ENCODE measurements at places on chromosomes 3 and 15.

- no peak for DNase-seq
These were observed 200.2 kb upstream of the GOLGA6L4 start for GRCh38 chr15:84035399-84035766.

- DNase-seq = no peak
These were observed 45.5 kb downstream of the NBEAL2 start for GRCh38 chr3:47024932-47025331.

- no peak for DNase-seq
These were observed 567 bp downstream of the ADAMTS9 start for GRCh38 chr3:64687086-64687780.

GRCh38 chr15:41331833-41332193 is 578 bp downstream of the OIP5 start:
- DNase-seq = peak; percentile 5

- no peak for DNase-seq
These were observed 33.6 kb downstream of the BTD start for GRCh38 chr3:15635121-15635661.

DNA sequence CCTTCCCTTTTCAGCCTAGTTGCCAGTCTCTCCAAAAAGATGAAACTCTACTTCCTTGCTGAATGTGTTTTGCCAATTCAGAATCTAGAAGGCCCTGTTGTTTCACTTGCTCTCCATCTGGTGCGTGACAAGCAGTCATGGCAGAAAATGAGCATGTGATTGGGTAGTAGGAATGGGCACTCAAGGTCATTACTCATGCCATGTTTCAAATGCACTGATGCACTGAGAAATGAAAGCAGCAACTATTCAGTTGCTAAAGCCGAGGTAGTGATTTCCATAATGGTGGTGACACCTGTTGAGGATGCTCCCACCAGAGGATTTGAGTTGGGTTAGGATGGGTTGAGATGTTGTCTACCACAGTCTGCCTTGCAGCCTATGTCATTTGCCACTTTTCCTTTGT is 12.7 kb downstream of the ZBTB38 start:
- DNase-seq = no peak

GRCh38 chr3:49903451-49904424 is at the start of gene MST1R:
MST1R (minus strand) TSS chr3:49903873; CDS start chr3:49903609, 264 bp downstream.
- DNase-seq = no peak

DNA sequence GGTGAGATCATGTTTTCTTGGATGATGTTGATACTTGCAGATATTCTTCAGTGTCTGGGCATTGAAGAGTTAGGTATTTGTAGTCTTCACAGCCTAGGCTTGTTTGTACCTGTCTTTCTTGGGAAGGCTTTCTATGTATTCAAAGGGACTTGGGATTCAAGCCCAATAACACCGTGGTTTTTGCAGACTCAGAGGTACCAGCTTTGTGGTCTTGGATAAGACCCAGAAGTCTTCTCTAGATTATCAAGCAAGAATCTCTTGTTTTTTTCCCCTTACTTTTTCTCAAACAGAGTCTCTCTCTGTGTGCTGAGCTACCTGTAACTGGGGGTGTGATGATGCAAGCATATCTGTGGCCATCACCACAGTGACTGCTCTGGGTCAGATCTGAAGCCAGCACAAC is 42.7 kb upstream of the CCK start:
- DNase-seq = no peak

GRCh38 chr3:122623031-122623829 is 45.8 kb downstream of the PARP15 start:
- no peak for DNase-seq

GRCh38 chr3:144181062-144181461 is 209.4 kb downstream of the DIPK2A start:
- DNase-seq = no peak

- DNase-seq = no peak
These were observed 57.8 kb upstream of the FAM3D start for GRCh38 chr3:58724336-58724735.

- no peak for DNase-seq
These were observed 86.9 kb downstream of the CBLB start for GRCh38 chr3:105781871-105782270.

GRCh38 chr15:74548241-74548640 is 7.2 kb downstream of the ARID3B start:
- DNase-seq = no peak

GRCh38 chr3:8499181-8499611 is 2.4 kb upstream of the LMCD1 start:
- no peak for DNase-seq

DNA sequence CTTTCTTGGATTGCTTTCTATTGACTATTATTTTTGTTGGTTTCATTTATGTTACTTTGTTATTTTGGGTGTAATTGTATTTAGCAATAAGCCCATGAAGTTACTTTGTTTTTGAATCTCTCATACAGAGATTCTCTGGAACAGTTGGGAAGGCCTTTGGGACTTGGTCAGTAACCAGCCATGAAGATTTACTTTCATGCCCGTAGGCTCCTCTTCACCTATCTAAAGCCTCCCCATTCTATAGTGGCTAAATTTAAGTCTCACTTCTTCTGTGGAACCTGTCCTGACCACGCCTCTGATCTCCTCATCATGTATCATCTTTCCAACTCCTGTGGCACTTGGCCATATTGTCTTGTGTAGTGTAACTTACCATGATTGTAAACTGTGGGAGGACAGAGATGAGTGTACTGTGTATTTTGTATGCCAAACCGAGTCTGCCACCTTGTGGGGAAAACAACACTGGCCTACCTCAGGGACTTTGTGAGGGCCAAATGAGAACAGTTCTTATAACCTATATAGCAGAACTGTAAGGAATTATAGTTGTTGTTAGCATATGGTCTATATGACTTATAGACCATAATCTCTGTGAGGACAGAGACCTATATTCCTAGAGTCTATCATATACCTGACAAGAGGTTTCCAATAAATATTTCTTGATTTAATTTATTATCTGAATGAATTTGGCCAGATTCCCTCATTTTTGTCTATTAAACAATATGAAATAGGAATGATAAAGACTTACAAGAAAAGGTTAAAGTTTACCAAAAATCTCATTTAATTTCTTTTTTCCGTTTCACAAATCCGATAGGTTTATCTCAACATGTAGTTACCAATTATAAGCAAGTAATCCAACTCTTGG is 75.0 kb downstream of the STARD9 start:
- DNase-seq = peak; percentile 67

DNA sequence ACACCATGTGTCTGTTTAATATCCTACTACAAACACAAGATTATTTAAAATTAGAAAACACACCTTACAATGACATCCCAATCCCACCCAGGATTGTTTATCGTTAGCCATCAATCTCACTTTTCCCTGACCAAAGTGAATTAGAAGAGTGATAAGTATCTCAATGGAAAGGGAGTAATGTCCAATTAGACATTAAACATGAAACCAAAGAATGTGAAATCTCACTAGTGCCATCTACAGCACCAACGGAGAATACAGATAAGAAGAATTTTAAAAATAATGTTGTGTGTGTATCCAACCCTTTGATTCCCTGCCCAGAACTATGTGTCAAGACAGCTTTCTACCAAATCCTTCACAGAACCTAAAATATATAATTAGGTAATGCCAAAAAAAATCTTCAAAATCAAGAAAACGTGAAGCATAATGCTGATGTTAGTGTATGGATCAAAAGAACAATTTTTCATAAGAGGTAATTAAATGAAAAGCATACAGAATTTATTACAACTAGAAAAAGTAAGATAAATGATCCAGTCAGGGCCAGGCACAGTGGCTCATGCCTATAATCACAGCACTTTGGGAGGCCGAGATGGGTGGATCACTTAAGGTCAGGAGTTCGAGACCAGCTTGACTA is 64.2 kb downstream of the SCAPER start:
- DNase-seq = peak; percentile 11

DNA sequence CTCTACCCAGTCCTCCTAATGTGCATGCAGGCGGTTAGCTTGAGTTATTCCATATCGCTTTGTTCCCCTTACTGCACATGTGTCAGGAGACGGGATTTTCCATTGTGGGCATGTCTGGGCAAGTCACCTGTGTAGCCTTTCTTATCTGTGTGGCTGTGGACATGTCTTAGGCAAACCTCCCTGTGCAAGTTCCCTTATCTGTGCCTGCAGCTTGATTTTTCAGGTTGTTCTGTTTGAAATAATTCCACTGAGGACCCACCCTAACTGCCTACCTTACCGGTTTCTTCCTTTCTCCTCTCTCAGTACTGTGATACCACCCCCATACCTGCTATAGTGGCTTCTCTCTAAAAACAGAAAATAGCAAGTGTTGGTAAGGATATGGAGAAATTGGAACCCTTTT is 113.6 kb downstream of the NEO1 start:
- no peak for DNase-seq

GRCh38 chr3:38653685-38654537 is 4.4 kb upstream of the SCN5A start:
- DNase-seq = no peak

- DNase-seq = no peak
These were observed 151.1 kb downstream of the ROBO2 start for GRCh38 chr3:77191014-77191413.

GRCh38 chr3:114746502-114746901 is 400.6 kb downstream of the ZBTB20 start:
- DNase-seq = no peak

GRCh38 chr3:143753006-143753405 is 95.3 kb downstream of the SLC9A9 start:
- no peak for DNase-seq

- no peak for DNase-seq
These were observed 85.9 kb upstream of the PRR23E start for GRCh38 chr3:127107002-127107401.

DNA sequence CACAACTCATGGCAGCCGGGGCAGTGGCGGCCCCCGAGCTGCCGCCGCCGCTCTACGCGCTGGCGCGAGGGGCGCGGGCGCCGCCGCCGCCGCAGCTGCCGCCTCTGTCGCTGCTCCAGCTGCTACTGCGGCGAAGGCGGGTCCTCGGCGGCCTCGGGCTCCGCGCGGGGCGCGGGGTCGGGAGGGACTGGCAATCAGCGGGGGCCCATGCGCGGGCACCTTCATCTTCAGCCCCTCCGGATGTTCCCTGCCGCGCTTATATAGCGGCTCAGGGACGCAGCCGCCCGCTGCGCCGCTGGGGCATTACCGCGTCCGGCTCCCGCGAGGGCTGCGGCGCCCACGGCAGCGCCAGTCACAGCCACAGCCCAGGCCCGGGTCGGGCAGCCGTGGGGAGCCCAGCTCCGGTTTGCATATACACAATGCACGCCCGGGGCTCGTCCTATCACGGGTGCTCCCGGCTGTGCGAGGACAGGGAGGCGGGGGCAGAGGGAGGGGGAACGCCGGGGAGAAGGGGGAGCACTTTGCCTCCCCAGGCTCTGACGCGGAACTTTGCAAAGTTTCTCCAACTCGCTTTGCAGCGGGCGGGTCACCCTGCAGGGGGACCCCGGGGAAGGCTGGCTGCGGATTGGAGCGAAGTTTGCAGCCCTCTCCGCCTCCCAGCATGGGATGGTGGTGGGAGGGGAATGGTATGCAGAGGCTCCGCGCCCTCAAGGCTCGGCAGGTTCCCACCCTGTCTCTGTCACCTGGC is at the start of gene VGLL3:
VGLL3 (minus strand) TSS at position 416 of the 748 bp plus-strand sequence; CDS start at position 10, 406 bp downstream.
- DNase-seq = peak; percentile 78

- DNase-seq = no peak
These were observed 594.1 kb downstream of the FGF12 start for GRCh38 chr3:192133271-192133670.

DNA sequence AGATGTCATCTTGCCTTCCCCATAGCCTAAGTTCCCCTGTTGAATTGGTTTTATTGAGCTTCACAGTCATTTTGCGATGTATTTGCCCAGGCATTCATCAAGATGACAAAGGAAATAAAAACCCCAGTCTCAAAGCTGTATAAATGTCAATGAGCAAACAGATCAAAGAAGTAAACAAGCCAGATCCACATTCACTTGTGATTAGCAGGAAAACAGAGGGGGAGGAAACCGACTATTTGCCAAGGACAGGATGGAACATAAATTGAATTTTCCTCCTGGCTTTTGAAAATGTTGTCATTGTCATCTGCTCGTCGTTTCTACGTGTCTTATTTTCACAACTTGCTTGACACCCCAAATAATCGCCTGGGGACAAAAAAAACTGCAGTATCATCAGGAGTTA is 83.5 kb downstream of the SV2B start:
- no peak for DNase-seq

DNA sequence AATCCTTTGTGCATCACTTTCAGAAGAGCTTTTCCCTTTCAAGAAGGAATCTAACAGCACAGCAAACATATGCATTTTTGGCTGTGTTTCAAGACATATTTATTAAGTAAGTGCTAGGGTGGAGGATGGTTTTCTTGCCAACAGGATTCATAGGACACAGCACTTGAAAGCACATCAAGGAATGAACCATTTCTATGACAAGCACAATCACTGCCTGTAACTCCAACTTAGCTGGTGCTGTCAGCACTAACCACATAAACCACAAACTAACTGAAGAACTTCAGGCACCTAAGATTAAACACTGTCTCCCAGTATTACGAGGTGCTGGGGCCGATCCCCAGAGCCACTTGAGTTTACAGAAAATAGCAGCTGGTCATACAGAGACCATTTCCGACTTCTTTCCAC is 35.4 kb upstream of the SPRED1 start:
- no peak for DNase-seq

DNA sequence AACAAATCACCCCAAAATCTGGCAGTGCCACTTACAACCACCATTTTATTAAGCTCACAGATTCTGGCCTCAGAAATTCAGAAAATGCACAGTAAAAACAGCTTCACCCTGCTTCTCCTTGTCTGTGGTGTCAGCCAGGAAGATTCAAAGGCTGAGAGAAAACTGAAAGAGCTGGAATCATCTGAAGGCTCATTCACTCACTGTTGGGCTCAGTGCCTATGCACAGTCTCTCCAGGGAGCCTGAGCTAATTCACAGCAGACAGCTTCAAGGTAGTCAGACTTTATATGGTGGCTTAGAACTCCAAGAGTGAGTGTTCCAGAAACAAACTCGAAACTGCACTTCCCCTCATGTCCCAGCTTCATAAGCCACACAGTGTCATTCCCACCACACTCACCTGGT is 16.5 kb upstream of the PLOD2 start:
- DNase-seq = no peak

DNA sequence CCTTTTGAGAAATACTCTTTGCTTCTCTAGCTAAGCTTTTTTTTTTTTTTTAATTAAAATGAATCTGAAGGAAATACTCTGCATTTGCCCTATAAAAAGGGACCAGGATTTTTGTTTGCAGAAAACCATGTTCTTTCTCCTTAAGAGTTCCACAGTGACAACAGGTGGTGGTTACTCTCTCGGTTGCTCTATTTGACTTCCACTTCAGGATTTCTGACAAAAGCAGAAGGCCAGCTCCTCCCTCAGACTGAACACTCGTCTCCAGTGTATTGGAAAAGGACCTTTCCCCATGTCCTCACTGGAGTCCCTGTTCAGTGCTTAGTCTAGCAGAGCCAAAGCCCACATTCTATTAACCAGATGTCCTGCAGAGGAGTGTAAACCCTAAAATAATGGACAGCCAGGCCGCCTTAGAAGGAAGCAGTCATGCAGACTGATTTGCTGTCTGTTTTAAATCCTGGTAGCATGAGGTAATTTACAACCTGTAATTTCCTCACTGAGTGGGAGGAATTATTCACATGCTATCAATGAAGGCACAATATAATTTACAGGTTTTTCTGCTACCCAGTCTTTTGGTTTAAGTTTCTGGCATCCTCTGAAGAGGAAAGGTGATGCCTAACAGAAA is 599.3 kb downstream of the PYDC2 start:
- no peak for DNase-seq

- no peak for DNase-seq
These were observed 87.0 kb downstream of the CFAP44 start for GRCh38 chr3:113354307-113354706.
